Activated CD4-positive, alpha-beta T cell treated with anti-CD3 and anti-CD28 coated beads, Interleukin-2, amount 50 U/mL, for 16 hours (primary cell): ENCODE measurements at places on chromosomes 13 and 19.
A peak's percentile ranks its signal among the peaks of the same experiment; 100 is the strongest.

- peak; percentile 54 for DNase-seq
These were observed 2.8 kb upstream of the FCGBP start for GRCh38 chr19:39937094-39937720.

GRCh38 chr19:17834350-17835181, 13.2 kb downstream of the JAK3 start:
- peak; percentile 28 for DNase-seq

- DNase-seq, result no peak
These were observed 84.4 kb upstream of the SPATA13 start for GRCh38 chr13:24076109-24076508.

GRCh38 chr13:67133476-67133875, 96.7 kb downstream of the PCDH9 start:
- DNase-seq, result no peak

GRCh38 chr13:108220041-108220440, 1.8 kb downstream of the ABHD13 start:
- peak; percentile 20 for DNase-seq

DNA sequence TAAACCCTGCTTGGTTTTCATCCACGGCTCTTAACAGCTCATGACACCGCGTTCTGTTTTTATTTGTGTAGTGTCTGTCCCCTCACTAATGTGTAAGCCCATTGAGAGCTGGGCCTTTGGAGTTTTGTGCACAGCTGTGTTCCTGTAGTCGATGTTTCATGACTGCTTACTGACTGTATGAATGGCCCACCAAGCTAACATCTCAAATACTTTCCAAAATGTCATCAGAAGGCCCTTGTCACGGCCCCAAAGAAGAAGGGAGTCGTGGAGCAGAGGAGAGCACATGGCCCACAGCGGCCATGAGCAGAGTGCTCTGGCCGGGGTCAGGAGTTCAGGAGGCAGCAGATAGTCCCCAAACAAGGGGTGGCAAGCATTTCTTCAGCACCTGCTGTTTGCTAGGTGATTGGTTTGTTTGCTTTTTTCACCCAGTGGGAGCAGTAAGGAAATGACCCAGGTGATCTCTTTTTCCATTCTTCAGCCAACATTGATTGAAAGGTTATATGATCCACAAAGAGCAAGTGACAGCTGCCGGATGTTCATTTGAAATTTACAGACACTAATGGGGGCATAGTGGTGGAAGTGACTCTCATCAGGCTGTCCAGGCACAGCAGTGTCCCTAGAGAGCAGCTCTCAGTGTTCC, 315.2 kb downstream of the ATP8A2 start:
- DNase-seq, result no peak

DNA sequence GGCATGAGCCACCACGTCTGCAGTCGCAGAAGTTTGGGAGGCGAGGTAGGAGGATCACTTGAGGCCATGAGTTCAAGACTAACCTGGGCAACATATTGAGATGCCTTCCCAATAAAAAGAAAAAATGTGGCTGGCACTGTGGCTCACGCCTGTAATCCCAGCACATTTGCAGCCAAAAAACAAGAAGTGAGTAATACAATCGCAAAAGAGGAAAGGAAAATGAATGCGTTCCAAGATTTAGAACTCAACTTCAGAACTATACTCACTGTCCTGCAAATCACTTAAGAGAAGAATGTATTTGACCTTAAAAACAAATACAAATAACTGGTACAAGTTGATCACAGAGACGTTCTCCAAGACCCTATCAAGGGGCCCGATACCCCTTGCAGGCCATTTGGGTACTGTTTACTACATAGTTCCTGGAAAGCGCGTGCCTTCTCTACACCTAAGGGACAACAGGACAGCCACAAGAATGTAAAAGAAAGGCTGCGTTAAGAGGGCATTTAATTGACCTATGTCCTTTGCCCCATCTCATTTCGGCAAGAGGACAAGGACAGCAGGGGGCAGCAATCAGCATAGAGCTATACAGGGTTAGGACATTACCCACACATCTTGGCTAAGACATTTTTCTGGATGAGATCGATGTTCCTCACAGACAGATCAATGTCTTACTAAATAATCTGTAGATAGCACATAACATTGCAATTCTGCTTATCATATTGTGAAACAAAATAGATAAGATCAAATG, 41.3 kb downstream of the FLT3 start:
- DNase-seq, result peak; percentile 39

DNA sequence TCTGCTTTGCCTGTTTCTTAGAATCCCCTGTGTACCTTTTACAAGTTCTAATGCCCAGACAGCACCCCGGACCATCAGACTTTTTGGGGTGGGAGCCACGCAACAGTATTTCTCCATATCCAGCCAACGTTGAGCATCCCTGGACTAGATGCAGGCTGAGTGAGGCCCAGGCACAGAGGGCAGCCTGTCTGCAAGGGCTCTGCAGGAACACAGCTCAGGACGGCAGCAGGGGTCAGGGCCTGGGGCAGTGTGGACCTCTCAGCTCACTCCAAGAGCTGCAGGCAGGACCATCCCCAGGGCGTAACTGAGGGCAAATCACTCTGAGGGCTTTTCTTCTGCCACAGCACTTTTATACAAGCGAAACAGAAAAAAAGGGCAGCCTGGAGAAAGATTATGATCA, 95.8 kb downstream of the DNAJC15 start:
- DNase-seq, result no peak

GRCh38 chr13:30675717-30676116, 58.0 kb downstream of the USPL1 start:
- DNase-seq, result no peak

DNA sequence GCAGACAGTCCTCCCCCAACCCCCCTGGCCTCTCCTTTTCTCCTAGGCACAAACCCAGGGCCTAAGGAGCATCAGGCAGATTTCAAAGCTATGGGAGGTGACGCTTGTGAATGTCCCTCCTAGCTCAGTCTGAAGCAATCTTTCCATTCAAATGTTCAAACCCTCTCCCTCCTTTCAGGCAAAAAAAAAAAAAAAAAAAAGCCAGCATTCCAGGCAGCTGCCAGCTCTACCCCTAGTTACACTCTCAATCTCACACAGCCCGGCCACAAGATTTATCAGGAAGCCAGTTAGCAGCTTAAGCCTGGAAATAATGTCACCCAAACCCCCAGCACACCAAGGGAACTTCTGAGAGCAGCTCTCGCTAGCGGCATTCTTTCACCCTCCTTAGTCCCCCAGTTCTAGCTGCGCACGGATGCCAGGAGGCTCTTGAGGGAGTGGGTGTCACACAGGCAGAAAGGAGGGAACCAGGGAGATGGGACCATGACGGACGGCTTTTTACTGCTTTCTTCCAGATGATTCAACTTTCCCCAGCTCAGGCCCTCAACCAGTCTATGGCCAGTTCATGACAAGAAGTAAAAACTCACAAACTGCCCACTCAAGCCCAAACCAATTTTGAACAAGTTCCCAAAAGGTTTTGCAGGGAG, 6.3 kb downstream of the SH3GL1 start:
- no peak for DNase-seq

- DNase-seq, result peak; percentile 92
These were observed 5.8 kb downstream of the KLF2 start for GRCh38 chr19:16330368-16330801.

DNA sequence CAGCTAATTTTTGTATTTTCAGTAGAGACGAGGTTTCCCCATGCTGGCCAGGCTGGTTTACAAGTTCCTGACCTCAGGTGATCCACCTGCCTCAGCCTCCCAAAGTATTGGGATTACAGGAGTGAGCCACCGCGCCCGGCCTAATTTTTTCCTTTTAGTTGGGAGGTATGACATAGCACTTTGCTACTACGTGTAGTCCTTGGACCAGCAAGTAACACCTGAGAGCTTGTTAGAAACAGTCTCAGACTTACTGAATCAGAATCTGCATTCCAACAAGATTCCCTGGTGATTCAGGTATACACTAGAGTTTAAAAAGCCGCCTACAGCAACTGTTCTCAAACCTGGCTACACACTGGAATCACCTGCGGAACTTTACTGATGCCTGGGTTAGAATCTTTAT, 1.8 kb upstream of the FARP1 start:
- no peak for DNase-seq

DNA sequence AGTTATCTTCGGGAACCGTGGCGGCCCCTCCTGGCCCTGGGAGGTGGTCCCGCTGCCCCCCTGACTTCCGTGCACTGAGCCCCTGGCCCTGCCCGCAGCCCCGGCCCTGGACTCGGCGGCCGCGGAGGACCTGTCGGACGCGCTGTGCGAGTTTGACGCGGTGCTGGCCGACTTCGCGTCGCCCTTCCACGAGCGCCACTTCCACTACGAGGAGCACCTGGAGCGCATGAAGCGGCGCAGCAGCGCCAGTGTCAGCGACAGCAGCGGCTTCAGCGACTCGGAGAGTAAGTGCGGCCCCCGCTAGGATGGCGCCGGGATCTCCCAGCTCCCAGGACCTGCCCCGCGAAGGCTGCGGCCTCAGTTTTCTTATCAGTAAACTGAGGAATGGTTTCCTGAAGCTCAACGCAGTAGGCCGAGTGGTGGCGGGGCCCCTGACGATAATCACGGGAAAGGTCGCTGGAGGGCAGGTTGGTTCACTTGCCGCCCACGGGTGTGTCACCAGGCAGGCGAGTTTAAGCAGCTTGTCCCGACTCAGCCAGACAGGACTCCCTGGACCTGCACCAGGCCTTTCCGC, 924 bp downstream of the RGCC start:
- peak; percentile 37 for DNase-seq

GRCh38 chr13:35722458-35723052, 246.1 kb upstream of the MAB21L1 start:
- no peak for DNase-seq

DNA sequence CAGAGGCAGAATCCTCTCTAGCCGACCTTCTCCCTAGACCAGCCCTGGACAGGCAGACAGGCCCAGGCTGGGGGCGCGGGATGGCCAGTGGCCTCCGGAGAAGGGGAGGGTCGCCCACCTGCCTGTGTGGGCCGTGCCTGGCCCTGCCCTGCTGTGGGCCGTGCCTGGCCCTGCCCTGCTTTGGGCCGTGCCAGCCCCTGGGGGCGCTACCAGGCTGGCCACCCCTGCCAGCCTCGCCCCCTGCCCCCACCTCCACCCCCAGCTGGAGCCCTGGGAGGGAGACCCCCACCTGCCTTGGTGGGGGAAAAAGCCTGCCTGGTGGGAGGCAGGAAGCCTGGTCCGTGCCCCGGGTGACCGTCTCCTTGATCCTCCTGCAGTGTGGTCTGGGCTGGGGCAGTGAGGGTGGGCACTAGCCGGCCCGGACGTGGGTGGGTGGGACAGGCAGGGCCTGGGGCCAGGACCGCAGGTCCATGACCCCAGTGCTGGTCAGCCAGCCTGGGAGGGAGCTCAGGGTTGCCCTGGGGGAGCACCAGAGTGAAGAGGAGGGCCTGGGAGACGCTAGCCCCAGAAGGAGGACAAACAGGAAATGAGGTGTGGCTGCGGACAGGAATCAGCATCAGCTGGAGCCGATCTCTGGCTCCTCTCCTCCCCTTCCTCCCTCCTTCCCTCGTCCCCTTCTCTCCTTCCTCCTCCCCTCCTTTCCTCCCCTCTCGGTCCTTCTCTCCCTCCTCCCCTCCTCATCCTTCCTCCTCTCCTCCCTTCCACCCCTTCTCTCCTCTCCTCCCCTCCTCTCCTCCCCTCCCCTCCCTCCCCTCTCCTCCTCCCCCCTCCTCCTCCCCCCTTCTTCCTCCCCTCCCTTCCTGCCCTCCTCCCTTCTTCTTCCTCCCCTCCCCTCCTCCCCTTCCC, 5.1 kb upstream of the MKNK2 start:
- DNase-seq, result no peak

GRCh38 chr13:110697842-110698241, 8.1 kb downstream of the CARS2 start:
- DNase-seq, result no peak

GRCh38 chr19:51931921-51932320, 4.6 kb downstream of the ZNF613 start:
- no peak for DNase-seq

- DNase-seq, result peak; percentile 67
These were observed 210.9 kb downstream of the RGCC start for GRCh38 chr13:41668130-41668757.

DNA sequence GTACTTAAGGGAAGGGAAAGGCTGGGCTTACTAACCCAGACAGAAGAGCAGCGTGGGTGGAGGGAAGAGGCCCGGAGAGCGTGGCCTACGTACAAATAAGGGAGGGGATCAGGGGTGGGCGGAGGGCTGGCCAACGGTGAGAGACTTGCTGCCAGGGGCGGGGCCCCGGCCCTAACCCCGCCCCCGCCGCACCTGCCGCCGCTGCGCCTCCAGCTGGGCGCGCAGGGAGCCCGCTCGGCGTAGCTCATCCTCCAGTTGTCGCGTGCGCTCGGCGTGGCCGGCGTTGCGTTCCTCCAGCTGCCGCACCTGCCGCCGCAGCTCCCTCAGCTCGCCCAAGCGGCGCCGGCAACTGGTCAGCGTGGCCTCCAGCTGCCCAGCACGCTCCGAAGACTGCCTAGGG, 5.7 kb downstream of the HOOK2 start:
- DNase-seq, result peak; percentile 66

GRCh38 chr19:46063201-46063600, 22.4 kb upstream of the IGFL4 start:
- DNase-seq, result no peak

DNA sequence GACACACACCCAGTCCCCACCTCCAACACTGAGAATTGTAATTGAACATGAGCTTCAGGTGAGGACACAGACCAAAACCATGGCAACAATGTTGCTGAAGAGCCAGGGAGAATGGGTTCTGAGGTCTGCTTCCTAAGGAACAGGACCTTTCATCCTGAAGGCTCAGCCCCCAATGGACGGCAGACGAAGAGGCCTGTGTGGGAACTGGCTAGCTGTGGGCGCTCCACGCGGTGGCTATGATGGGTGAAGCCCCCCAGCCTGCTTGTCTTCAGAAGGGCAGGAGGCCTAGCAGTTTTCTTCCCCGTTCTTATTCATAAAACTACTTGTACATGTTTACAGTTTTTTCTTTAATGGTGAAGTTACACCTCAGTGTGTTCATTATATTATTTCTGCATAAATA, 136.1 kb upstream of the SPACA7 start:
- DNase-seq, result no peak

- DNase-seq, result no peak
These were observed 2.0 kb downstream of the ATP4A start for GRCh38 chr19:35561436-35561835.

- no peak for DNase-seq
These were observed 12.8 kb upstream of the SAMD1 start for GRCh38 chr19:14103310-14103709.

GRCh38 chr13:108902405-108903155, 273.2 kb downstream of the MYO16 start:
- no peak for DNase-seq

- DNase-seq, result peak; percentile 75
These were observed 53.3 kb downstream of the PARP4 start for GRCh38 chr13:24459234-24459633.

- no peak for DNase-seq
These were observed 57.5 kb upstream of the KCTD4 start for GRCh38 chr13:45258334-45258675.

DNA sequence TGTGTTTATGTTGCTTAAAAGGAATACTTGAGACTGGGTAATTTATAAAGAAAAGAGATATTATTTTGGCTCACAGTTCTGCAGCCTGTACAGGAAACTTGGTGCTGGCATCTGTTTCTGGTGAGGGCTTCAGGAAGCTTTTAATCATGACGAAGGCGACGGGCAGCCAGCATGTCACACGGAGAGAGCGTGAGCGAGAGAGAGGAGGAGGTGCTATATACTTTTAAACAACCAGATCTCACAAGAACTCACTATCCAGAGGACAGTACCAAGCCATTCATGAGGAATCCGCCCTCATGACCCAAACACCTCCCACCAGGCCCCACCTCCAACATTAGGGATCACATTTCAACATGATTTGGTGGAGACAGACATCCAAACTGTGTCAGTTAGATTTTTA, 163.4 kb upstream of the TSC22D1 start:
- no peak for DNase-seq
